ENCODE measurements at places on chromosomes 3 and 15.

GRCh38 chr3:184371570-184372018 is 6.4 kb downstream of the THPO start:
- peak; percentile 89 for DNase-seq

DNA sequence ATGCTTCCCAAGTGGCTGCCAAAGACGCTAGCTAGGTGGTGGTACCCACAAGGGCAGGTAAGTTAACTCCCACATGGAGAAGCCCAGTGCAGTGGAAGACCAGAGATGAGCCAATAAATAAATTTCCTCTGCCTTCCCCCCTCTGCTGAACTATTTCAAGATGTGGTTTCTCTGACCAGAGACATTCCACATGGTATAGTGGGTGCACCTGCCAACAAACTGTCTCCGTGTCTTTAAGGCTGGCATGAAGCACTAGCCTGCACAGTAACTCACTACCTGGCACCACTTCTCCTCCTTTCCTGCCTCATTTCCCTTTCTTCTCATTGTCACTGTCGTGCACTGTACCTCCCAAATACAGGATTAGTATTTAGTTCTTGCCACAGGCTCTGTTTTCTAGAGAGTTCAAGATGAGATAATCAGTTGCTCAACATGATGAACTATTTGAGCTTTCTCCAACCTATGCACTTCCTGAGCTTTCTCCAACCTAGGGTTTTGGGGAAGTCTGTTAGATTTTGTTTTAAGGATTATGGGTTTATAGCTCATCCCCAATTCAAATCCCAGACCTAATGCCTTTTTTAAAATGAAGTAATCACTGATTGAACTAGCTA is 8.4 kb upstream of the CRTAP start:
- no peak for DNase-seq

DNA sequence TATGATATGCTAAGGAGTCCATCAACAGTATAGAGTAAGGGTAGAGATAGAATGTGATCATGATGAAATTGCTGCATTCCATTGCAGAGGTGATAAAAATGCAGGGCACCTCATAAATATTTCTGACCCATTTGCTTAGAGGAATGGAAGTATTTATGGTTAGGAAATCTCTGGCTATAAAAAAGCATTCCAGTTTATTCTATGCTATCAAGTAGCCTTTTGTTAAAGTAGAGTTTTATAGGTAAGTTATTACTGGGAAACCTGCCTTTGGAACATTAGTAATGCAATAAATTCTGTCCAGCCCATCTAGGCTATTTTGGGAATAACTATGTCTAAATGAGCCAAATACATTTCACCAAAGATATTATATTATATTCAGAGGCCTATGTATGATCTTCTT is 19.8 kb upstream of the STRIT1 start:
- DNase-seq: no peak

GRCh38 chr3:4045756-4046155 is 246.5 kb downstream of the LRRN1 start:
- no peak for DNase-seq

GRCh38 chr3:98779541-98780335 is 16.6 kb downstream of the ST3GAL6 start:
- peak; percentile 62 for DNase-seq

DNA sequence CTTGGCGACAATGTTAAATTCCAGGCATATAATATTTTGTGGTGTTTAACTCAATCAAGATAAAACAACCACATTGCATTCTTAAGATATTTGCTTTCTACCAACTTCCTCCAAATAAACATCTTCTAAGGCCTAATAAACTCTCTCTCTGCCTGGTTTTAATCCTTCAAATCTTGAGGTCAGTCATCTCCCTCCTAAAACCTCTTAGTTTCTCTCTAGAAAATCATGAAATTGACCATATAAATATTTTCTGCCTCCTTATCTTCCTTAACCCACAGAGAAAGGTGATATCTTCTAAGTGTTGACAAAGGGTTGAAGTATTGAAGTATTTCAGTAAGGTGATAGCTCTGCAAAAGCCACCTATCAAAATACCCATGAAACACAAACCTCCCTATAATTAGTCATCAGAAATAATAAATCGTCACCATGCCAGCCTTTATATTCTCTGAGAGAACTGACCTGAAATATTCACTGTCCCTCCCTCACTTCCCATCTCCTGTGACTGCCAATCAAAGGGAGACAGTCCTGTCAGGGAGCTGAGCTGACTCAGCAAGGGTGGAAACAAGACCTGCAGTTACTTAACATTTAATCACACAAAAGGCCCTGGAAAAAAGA is 1261.1 kb downstream of the ROBO1 start:
- no peak for DNase-seq

DNA sequence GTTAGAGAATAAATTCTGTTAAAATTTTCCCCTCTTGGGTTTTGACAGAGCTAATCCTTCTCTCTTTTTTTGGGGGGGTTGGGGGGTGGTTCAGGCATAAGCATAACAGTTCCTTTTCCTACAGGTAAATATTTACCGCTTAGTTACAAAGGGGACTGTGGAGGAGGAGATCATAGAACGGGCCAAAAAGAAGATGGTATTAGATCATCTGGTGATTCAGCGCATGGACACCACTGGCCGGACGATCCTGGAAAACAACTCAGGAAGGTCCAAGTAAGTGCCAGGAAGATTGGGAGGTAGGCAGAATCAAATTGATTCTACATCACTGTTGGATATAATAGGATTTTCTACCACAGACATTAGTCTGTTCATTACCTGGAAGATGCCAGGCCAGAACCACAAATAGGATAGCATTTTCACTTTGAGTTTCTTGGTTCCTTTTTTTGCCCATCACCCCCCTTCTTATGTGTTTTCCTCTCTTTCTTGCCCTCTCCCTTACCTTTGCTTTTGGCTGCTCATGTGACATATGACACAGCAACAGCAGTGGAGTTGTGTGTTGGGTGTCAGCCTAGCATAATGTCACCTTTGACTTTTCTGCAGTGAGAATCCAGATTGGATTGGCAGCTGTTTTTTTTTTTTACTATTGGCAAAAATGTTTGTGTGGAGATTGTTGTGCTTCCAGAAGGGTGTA is 79.0 kb downstream of the CHD2 start:
- DNase-seq: peak; percentile 24

DNA sequence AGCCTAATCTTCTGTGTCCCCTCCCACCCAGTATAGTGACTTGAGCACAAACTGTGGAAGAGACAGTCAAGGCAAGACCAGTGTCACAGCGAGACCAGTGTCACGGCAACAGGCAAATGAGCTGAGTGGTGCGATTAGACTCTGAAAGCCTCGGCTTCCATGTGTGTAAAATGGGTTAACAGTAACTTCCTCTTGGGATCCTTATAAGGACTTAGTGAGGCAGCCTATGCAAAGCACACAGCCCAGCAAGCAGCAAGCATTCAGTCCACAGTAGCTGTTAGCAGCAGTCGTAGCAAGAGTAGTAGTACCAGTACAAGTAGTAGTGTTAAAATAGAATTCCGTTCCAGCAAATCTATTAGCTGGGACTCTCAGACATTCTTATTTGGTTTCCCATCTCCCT is 334.1 kb downstream of the GABRB3 start:
- no peak for DNase-seq

DNA sequence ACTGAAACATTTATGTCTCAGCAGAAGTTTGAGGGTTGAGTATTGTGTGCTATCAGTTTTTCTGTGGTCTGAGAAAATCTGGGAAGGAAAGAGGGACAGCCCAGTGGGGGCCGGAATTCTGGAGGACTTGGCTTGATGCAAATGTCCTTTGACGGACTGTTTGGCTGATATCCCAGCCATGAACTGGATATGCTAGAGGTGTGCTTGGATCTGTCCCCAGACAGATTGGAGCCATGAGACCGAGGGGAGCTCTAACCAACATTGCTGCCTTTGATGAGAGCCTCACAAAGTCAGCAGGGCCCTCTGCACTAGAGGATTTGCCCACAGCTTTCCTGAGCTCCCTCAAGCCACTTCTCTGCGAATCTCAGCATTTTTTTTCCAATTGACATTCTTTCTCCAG is 405.6 kb downstream of the NTRK3 start:
- no peak for DNase-seq

DNA sequence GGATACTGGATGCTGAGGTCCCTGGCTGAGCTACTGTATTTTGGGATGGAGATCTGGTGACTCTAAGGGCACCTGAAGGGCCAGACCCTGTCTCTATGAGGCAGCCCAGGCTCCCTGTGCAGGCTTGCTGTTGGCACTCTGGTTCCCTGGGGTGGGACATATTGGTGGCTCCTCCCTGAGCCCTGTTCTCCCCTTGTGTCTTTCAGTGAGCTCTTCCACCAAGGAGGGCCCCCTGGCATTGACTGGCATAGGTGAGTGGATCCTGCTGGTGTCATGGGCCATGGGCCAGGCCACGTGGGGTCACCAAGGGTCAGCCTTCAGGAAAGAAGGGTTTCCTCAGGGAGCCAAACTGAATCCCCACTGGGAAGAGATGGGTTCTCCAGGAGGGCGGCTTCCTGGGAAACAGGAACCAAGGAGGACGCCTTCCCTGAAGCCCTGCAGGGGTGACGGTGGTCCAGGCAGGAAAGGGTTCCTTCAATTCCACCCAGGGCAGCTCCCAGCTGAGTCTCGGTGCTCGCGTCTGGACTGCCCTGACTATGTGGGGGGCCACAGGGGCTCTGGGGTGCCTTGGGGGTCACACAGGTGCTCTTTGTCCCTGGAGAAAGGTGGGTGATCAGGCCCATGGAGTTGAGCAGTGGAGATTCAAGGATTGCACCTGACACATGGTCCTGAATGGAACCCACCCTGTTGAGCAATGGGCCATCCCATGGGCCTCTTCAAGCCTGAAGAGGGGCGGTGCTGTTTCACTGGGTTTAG is 220.4 kb downstream of the SNRPN start:
- no peak for DNase-seq

DNA sequence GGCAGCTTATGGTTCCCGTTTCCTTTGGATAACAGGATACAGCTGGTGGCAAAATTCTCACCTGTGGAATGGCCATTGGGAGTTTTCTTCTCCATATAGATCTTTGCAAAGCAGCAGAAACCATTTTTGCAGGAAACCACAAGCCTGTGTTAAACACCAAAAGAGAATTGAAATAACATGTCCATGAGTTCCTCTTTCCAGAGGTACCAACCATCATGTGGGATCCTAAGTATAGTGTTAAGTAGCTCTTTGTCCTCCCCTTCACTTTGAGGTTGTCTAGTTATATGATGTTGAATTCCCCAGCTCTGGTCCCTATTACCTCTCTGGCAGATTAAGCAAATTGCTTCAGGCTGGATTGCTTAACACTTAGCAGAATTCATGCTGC is 94.9 kb downstream of the AKAP13 start:
- no peak for DNase-seq

GRCh38 chr15:69735121-69735520 is 282.5 kb downstream of the RPLP1 start:
- DNase-seq: no peak

- no peak for DNase-seq
These were observed 122.9 kb downstream of the AKAP13 start for GRCh38 chr15:85503151-85503799.

DNA sequence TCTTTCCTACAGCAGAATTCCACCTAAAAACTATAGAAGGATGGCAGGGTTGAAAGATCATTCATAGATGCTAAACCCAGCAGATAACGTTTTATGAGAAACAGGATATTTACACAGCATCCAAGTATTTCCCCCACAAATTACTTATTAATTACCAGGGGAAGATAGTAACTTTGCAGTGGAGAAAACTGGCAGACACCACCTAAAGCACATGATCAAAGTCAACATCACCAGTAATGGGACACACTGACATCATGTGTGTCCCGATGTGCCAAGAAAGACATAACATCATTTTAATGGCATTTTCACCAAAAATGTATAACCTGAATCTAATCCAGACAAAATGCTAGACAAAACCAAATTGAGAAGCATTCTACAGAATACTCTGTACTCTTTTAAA is 220.4 kb upstream of the THBS1 start:
- no peak for DNase-seq

GRCh38 chr3:25663347-25663868 is 1.3 kb downstream of the TOP2B start:
- DNase-seq: peak; percentile 24

- no peak for DNase-seq
These were observed 56.3 kb upstream of the CFAP20DC start for GRCh38 chr3:59106085-59106648.

DNA sequence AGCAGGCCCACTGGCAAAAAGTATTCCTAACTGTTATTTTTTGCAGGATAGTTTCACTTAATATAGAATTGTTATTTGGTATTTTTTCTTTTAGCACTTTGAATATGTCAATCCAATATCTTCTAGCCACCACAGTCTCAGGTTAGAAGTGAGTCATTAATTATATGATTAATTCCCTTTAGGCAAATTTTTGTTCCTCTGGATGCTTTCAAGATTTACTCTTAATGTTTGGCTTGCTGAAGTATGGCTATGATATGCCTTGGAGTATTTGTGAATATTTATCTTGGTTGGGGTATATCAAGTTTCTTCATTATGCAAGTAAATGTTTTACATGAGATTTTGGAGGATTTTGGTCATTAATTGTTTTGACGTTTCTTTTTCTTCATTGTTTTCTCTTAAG is 152.1 kb upstream of the ALCAM start:
- no peak for DNase-seq

- no peak for DNase-seq
These were observed 161.6 kb downstream of the TBL1XR1 start for GRCh38 chr3:177035676-177036075.

- no peak for DNase-seq
These were observed 396.6 kb downstream of the TAFA4 start for GRCh38 chr3:68535782-68536181.

DNA sequence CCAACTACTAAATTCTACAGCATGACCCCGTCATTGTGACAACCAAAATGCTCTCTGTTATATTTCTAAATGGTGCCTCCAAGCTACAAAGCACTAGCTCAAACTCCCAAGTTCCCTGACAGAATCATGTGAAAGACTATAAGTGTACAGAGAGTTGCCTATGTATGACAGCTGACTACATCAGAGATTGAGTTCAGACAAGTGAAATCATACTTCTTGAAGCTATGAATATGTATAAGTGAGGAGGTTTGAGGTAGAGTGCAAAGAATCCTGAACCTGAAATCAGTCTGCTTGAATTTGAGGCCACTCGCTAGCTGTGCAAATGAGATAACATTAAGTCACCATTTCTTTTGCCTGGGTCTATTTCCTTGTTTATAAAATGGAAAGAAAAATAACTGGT is 63.9 kb upstream of the TP63 start:
- DNase-seq: no peak

DNA sequence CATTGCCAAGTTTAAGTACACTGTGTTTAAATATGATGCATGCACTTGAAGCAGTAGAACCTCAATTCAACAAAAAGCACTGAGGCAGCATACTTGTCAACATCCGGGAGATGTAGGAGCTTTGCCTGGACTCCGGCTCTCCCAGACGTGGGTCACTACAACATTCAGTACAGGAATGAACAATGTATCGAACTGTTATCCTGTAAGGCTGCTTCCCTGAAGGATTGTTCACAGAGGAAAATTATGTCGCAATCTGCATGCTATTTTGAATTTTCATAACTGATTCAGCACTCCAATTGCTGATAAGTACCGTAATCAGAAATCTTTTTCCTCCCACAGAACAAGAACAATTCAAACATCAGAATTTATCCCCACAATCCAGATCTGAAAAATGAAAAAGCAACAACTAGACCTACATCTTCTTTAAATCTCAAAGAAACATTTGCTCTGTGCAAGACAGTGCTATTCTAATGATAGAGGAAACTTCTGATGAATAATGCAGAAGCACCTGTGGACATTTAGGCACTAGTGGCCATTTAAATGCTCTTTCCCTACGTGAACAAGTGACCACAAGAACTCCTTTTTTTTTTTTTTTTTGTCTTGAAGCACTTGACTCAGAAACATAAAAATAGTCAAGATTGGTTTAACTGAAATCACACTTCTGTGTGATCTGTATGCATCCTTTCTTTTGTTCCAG is 113.4 kb downstream of the PLCH1 start:
- no peak for DNase-seq

Data from IMR-90 (cell line).